IMR-90 (cell line): ENCODE measurements at places on chromosomes 4 and X.

- DNase-seq, result peak; percentile 78
Measured at GRCh38 chrX:69014200-69014599, 151.1 kb downstream of the PJA1 start.

GRCh38 chrX:85111347-85111746 is 107.7 kb downstream of the APOOL start:
- peak; percentile 5 for DNase-seq

- DNase-seq, result no peak
Measured at GRCh38 chrX:133189195-133189594, 29.0 kb downstream of the TFDP3 start.

DNA sequence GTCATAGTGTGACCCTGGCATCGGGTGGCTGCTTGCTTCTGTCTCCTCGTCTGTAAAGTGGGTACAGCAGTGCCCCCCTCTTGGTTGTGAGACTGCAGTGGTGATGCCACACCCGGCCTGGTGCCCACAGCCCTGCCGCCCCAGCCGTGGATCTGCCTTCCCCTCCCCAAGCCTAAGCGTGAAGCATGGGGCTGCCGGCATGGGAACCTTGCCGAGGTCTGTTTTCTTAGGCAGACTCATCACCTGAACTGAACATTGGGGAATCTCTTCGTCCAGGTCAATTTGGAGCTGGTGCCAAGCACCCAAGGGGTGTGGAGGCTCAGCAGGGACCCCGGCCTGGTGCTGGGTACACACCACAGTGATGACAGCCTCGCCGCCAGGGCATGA is 108.4 kb downstream of the PSAPL1 start:
- DNase-seq, result no peak

- DNase-seq, result no peak
Measured at GRCh38 chr4:129565214-129565613, 469.3 kb downstream of the C4orf33 start.

DNA sequence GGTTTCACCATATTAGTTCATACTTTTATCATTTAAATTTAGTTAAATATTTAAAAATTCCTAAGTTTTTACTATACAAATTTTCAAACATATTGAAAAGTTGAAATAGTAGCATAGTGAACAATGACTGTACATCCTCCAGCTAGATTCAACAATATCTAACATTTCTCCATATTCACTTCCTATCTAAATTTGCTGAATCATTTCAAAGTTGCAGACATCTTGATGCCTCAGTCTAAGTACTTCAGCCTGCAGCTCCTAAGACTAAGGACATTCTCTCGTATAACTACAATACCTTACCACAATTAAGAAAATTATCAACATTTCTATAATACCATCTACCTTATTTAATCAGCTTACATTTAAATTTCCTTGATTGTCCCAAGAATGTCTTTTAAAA is 132.7 kb downstream of the TMEM164 start:
- peak; percentile 5 for DNase-seq

DNA sequence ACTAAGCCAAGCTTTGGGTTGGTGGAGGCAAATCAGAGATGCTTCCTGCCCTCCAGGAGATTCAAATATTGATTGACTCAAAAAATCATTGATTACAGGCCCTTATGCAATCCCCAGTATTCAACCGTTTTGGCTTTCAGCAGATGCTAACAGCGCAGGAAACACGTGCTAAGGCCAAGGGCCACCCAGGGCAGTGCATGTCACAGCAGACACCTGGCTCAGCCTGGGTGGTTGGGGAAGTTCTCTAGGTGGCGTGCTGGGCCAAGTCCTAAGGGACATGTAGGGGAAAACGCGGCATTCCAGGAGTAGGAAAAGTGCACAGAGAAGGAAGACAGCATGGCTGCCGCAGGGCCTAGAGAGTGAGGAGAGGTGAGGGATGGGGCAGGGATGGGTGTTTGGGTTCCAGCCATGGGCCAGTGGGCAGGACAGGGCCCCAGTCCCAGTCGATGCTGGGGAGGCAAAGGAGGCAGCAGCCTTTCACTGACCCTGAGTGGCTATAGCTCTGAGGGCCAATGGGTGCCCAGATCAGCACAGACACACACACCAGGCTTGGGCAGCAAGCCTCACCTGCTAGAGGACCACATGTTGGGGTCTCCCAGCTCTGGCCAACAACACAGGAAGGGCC is 239.1 kb downstream of the EVC2 start:
- DNase-seq, result no peak

GRCh38 chr4:168720396-168720900 is 223.6 kb downstream of the PALLD start:
- no peak for DNase-seq

DNA sequence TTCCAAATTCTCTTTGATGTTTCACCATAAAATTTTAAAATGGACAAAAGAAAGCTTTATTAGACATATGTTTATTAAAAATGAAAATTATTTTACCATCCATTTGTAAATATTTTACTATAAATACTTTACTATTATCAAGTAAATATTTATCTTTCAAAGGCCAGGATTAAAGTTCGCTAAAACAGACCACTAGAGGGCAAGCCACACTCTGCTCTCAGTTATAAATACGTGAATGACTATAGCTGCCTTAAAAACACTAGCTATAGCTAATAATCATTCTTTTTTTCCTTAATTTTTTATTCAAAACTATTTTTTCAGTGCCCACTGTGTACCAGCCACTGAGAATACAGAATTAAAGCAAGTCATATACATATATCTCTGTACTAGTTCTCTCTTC is 38.6 kb downstream of the UNC5C start:
- DNase-seq, result peak; percentile 13

DNA sequence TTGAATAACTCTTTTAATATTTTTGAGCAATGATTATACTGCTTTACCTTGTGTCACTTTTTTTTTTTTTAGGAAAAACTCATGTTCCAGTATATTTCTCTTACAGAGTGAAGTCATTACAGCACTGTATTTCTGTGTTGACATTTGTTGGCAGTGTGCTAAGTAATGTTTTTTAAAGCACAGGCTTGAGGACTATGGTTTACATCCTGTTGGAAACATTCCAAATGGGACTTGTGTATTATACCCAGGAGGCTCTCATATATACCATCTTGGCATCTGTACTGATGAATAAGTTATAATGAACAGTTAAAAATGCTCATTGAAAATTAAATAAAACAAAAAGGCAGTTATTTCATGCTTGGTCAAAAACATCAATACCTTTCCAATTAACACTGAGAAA is 33.8 kb downstream of the CEP44 start:
- DNase-seq, result peak; percentile 23

DNA sequence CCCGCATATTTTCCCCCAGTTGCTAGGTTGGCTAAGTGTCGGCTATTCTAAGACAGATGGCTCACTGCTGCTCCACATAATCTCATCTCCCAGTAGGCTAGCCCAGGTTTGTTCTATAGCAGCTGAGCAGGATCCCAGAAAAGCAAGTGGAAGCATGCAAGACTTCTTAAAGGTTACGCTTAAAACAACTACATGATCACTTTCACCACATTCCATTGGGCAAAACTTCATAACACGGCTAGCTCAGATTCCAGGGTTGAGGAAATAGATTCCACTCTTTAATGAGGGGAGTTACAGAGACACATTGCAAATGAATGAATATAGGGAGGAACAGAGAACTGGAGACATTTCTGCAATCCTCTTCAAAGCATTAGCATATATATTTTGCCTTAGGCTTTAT is 12.9 kb upstream of the RAB33B start:
- peak; percentile 3 for DNase-seq

- peak; percentile 32 for DNase-seq
Measured at GRCh38 chr4:136690360-136690759, 841.9 kb downstream of the PCDH18 start.

GRCh38 chr4:1576961-1577821 is 106.9 kb downstream of the FAM53A start:
- no peak for DNase-seq

DNA sequence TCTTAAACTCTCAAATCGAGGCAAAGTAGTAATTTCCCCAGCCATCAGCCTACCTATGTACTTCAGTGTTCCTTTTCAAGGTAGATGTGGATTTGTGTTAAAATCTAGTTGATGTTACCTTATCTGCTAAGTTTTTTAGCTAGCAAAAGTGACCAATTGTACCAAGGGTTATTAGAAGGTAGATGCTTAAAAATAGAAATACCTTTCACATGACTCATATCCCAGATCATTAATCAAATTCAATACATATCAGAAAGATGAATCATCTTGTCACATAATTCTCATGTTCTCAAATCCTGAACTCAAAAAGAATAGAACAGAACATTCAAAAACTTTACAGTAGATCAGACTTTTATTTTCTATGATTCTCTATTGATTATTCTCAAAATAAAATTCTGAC is 3.5 kb downstream of the ENAM start:
- DNase-seq, result peak; percentile 47

DNA sequence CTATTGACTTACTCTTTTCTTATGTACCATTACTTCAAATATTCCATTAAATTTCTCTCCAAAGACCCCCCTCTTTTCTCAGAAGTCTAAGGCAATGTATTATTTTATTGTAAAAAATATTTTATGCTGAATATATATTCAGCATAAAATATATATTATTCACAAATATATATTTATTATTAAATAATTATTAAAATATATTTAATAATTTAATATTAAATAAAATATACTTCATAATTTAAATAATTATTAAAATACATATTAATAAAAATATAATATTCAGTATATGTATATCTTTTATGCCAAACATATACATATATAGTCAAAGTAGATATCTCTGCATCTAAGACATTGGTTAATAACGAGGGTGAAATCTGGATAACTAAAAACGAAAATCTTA is 418.4 kb downstream of the GASK1B start:
- DNase-seq, result no peak

DNA sequence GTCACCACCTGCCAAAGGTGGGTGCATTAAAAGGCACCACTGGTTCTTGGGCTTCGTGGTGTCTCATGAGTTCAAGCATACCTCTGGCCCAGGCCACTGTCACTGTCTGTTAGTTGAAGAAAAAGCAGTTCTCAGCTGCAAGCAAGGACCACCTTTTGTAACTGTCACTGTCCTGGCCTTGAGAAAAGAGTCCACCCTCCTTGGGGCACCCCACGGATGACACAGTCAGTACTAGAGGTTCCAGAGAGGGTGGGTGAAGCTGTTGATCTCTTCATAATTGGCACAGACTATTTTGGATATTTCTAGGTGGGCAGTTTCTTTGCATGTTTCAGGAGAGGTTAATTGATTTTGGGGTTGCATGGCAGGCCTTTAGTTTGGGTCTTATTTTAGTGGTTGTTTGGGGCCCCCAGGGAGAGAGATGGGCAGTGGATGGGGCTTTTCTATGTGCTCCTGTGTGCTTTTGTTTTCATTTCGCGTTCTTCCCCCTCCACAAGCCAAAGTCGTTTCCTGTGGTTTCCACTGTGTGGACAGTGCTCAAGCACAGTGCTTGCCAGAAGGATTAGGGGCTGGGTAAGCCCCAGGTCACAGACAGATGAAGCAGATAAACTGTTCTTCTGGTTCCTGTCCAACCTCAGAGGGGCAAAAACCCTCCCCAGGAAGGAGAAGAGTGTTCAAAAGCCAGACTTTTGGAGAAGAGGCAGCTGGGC is 156.2 kb upstream of the PPP1R2C start:
- DNase-seq, result no peak

GRCh38 chr4:153156263-153156662 is 48.0 kb upstream of the TRIM2 start:
- DNase-seq, result no peak

DNA sequence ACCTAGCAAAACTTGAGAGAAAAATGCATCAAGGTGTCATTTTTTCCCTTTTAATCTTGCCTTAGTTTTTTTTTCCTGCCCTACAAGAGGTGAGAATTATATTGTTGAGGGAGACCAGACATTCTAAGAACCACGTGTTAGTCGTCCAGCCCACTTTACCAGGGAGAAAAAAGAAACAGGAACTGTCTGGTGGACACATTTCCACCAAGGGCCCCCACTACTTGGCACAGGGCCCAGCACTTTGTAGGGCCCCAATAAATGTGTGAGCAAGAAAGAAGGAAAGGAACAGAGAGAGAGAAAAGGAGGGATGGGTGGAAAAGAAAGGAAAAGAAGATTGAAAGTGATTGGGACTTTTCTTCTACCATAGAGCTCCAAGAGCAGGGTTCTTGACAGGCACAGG is 3.9 kb upstream of the EGFL6 start:
- no peak for DNase-seq

GRCh38 chr4:159400558-159401225 is 297.8 kb downstream of the RAPGEF2 start:
- peak; percentile 70 for DNase-seq

DNA sequence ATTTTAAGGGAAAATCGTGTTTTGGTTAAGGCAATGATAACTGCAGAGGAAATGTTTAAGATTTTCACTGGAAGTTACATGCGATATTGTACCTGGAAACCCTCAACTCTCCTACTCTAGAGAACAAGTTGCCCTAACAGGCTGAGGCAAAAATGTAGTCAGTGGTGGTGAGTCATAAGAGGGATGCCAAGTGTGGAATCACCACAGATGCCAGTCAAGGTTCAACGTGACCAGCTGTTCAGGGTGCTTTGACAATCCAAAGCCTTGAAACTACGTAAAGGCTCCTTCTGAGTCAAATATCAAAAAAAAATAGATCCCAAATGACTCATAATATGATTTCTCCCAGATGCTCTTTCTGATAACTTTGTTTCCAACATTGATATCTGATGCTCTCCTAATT is 77.9 kb upstream of the AFF2 start:
- DNase-seq, result no peak

DNA sequence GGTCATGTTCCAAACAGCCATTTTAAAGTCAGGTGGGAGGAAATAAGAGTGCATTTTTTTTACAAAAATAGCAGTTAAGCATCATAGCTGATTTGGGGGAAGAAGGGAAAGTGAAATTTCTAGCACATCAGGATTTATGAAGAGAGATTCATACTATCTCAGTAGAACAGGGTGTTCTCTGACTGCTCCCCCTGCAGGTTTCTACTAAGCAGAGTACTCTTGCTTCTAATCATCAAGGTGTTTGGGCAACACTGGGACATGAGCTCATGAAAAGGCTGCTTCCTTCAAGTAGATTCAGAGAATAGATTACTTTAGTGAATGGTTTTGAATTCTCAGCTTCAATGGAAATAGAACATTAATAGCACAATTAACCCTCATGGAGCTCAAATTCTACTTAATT is 591.4 kb upstream of the PCDH10 start:
- DNase-seq, result no peak

- DNase-seq, result no peak
Measured at GRCh38 chr4:47484168-47484567, 907 bp upstream of the ATP10D start.

DNA sequence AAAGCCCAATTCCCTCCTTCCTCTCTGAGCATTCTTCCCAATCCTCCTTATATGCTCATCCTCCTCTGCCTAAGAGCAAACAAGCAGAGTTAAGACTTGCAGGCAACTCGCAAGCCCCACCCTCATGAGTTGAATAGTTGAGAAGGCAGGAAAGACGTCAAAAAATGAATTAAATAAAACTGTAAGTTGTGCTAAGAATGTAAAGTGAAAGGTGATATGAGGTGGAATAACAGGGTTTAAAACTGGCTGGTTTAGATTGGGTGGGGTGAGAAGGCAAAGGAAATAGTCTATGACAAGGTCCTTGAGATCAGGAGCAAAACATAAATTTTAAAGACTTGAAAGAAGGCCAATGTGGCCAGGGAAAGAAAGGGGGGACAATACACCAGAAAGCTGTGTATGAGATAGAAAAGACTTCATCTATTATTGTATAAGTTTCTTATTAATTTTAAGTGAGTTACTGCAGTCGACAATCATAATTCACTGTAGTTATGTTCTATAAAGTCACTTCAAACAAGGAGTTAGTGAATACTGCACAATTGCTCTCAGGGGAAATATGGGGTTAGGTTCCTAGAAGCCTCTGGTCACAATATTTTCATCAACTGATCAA is 124.9 kb downstream of the RELL1 start:
- DNase-seq, result no peak
